ENCODE measurements at places on chromosomes 6 and 20.

DNA sequence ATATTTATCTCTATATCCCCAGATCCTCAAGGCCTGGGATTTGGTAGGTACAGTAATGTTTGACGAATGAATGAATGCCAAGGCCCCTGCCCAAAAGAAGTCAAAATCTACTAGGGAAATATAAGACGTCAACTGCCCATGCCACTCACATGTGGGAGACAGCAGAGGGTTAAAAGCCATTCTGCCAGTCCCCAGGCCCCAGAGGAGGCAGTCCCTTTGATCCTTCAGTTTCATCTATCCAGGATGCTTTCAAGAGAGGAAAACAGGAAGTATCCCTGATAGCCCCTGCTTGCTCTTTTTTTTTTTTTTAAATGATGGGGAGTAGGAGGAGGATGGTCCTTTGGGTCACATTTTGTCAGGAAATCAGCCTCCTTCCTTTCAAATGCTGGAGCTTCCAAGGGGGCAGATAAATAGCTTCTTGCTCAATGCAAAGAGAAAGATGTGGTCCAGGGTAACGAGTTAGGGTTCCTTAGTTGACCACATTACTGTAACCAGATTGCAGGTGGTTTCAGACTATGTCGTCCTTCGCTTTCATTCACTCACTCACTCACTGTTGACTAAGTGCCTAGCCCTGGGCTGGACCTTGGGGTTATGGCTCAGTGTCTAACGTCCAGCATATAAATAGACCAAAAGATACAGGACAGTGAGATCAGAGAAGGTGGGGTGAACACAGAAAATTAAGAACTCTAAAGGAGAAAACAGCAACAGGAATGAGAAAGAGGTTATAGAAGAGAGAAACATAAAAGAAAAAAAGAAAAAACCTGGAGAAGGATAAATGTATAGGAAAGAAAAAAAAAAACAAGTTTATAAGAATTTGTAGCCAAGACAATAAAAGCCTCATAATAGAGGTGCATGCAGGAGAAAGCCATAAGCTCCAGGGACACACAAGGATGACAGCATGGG, 64.6 kb upstream of the PIM1 start:
- no peak for DNase-seq

- DNase-seq: no peak
Observed at GRCh38 chr6:90525421-90525820, 61.5 kb downstream of the MAP3K7 start.

DNA sequence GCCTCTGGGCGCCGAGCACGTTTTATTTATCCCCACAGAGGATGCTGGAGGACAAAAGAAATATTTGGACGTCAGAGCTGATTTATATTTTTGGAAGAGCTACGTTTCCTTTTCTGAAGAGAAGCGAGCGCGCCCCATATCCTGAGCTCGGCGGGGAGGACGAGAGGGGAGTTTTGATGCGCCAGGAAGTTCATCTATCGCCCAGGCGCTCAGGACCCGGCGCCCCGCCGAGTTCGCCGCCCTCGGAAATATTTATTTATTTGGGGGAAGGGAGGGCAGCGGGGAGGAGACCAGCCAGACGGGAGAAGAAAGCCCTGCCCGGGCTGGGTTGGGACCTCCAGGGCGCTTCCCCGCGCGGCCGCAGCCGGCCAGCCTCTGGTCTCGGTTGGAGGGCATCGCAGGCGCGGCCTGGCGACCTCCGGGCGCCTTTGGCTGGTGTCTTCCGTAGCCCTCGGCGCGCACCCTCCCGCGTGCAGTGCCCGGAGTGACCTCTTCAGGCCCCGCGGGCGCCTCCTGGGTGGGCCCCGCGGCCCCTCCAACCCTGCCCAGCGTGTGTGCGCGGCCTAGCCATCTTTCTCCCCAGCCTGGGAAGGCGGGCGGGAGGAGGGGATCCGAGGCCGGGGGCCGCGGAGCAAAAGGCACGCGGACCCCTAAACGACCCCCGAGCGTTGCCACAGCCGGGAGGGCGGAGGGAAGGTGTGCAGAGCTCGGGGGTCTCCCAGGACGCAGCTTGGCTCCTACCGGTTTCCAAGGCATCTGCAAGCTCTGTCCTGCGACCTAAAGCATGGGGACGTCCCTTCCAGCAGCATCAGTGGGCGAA, 5.4 kb upstream of the FOXF2 start:
- DNase-seq: no peak

- DNase-seq: no peak
Observed at GRCh38 chr20:40207655-40208054, 481.4 kb downstream of the MAFB start.

GRCh38 chr20:36060676-36061075, 92.3 kb downstream of the CNBD2 start:
- DNase-seq: no peak

DNA sequence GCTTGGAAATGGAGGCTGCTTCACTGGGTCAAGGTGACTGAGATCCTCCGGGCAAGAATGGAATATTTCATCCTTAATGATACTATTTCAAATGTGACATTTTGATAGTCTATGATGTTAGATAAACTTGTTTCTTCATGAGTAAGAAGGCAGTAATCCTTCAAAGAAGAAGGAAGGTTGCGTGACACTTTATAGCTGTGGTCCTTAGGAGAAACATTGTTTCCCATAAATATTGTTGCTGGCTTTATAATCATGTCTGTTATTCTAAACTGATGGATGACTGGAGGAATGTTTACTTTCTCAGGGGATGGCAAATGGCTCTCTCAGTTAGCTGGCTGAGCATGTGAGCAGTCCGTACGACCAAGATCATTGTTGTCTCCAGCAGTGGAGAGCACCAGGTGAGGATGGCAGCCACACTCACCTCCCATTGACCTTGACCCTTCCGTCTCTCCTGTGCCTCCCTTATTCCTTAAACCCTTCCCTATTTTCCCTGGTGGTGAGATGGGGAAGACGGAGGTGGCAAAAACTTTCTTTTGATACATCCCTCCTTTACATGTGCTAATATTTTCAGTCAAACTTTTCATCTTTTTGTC, 171.2 kb upstream of the OLIG3 start:
- no peak for DNase-seq

Data from activated naive CD4-positive, alpha-beta T cell treated with Interleukin-2 at 50 U/mL for 16 hours (primary cell).